CD4-positive, alpha-beta T cell (primary cell): ENCODE measurements at places on chromosomes 2 and 18.

- DNase-seq, result no peak
Observed at GRCh38 chr2:218271865-218272530, 1.7 kb downstream of the PNKD start.

DNA sequence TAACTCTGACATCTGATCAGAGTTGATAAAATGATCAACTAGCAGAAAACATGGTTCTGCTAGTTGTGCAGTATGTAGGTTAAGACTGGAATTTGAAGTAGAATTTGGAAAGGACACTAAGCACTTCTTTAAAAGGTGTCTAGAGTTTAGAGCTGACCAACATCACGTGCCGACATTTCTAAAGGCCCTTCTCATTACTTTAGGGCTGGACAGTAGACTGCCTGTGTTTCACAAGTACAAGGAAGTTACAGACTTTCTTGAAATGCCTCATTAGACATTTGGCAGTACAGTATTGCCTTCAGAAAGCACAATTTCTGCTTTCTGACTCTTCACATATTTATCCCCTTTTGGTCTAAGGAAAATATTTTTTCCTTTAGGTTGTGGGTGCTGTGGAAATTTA is 255.3 kb downstream of the ZNF385B start:
- no peak for DNase-seq

DNA sequence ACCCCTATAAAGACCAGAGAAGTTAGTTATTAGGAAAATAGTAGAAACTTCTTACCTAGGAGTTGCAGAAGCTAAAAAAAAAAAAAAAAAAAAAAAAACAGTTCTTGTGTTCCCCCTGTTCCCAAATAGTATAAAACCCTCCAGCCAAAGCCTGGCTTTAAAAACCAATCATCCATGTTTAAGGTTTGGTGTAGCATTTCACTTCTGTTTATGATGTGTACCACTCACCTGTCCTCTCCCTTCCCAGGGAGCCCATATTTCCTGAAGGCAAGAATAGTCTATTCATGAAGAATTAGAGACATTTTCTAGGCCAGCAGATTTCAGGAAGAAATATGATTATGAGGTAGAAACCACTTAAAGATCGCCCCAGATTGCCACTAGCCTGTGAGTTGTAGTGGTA is 273.6 kb downstream of the SETBP1 start:
- DNase-seq, result no peak

- no peak for DNase-seq
Observed at GRCh38 chr2:47270421-47270820, 115.3 kb upstream of the STPG4 start.

DNA sequence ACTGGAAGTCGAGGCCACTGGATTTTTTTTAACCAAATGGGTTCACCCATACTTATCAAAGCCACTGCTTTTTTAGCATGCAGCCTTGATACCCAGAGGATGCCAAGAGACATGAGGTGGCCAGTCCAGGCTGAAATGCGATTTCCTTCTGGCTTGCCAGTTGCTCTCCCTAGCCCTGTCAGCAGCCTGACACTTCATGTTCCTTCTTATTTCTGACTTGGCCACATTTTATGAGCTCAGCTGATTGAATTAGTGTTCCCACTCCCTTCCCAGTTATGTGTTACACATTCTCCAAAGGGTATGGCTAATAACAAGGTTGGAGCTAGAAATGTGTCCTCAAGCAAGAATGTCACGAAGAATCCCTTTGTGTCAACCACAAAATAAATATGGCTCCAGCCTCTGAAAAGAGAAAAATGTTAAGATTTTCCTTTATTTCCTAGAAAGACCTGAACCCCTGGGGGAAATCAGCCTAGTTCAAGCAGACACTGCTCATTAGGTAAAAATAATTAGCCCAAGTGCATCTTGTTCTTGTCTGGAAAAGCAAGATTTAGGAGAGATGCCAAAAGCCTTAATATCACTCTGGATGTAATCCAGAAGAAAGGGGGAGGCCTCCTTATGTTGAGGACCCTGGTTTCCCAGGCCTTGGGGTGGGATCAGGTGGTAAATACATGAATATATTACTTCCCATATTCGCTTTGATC is 121.7 kb upstream of the TACR1 start:
- no peak for DNase-seq

- DNase-seq, result no peak
Observed at GRCh38 chr18:54109131-54109683, 115.3 kb downstream of the MBD2 start.

- DNase-seq, result no peak
Observed at GRCh38 chr2:12704378-12704777, 12.4 kb upstream of the TRIB2 start.
